Left lung (tissue), 14 donors: ENCODE measurements at places on chromosomes 11 and 22. TPM values are rescaled to one million over a fixed set of nuclear protein-coding genes. Genes with fewer than 3 reads are reported as not detected.

YDJC gene
- 9.0 TPM for polyA plus RNA-seq

SLC6A5 gene
- polyA plus RNA-seq: not detected

MRGPRX4 gene
- not detected for polyA plus RNA-seq

OR6A2 gene
- not detected for polyA plus RNA-seq

FLRT1 gene
- polyA plus RNA-seq: 3.7 TPM

OR51T1 gene
- polyA plus RNA-seq: not detected

NLRP6 gene
- not detected for polyA plus RNA-seq

OR8D4 gene
- 0.06 TPM for polyA plus RNA-seq

P4HA3 gene
- polyA plus RNA-seq: 2.1 TPM

ANO3 gene
- 0.31 TPM for polyA plus RNA-seq

OR8B4 gene
- polyA plus RNA-seq: not detected

ST14 gene
- 40.4 TPM for polyA plus RNA-seq

ALDH3B2 gene
- polyA plus RNA-seq: 0.93 TPM

ACRV1 gene
- polyA plus RNA-seq: 0.96 TPM

GRCh38 chr11:73854680-73855079, 22.0 kb downstream of the COA4 start:
- DNase-seq: no peak

- no peak for DNase-seq
Measured at GRCh38 chr11:12702999-12703453, 28.8 kb downstream of the TEAD1 start.

DNA sequence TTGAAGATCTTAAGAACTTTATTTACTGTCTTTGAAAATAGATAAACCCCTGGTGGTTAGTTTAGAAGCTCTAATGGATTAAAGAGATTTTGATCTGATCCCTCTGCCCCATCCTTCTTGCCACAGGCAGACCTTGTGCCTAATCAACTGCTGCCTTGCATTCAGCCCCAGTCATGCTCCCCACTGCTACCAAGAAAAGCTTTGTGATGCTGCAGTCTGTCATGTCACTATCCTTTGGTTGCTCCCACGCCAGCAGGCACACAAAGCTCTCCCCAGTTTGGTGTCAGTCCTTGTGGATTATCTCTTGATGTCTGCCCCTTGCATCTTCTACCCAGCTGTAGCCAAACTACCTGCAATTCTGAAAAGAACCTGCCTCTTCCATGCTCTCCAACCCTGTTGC, 112.2 kb downstream of the MTNR1B start:
- DNase-seq: no peak

DNA sequence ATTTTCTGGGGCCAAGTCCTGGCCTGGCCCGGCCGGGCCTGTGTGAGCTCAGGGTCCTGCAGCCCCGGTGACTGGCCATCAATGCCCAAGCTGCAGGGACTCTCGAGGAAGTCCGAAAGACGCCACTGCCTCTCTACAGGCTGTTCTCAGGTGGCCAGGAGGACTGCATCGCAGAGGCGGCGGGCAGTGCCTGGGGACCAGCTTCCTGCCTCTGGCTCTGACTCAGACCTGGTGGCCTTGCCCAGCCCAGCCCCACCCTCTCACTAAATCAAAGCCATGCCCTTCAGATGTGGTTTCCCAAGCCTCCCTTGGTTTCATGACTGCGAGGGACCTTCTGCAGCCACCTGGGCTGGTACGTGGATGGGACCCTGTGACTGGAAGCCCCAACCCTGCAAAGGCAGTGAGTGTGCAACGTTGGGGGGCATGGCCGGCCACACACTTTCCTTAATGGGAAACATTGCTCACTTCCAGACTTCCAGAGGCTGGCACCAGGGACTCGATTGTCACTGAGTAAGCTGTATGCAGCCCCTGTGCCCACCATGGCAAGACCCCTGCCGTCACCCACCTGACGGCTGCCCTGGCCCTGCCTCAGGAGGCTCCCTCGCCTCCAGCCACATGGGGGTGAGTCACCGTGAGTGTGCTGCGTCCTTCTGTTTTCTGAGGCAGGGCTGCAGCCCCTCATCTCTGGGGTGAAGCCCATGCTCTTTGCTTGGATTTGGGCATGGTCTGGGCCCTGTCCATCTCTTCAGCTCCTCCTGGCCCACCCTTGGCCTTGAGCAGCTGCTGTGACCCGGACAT, 6.0 kb upstream of the FGF3 start:
- no peak for DNase-seq

GRCh38 chr11:124844664-124845079, 20.6 kb upstream of the ROBO3 start:
- DNase-seq: no peak

GRCh38 chr22:37749831-37750595, 53.2 kb downstream of the TRIOBP start:
- no peak for DNase-seq

DNA sequence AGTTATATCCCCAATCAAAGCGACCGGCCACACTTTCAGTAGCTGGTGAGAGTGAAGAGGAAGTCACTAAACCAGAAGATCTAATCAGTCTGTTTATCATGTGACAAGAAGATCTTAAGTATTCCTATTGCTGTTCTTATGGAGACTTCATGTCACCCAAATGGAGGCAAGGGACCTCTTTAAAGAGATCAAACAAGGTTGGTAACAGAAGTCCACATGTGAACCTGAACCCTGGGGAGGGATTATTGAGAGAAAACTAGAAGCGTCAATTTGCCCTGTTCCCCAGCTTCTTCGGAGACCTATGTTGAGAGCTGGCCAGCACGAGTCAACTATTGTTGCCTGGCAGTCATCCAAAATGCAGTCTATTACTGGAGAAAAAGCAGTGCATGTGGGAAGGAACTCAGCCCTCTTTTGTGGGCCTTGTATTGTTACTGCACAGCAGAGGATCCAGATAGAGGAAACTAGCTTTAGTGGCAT, 76.9 kb upstream of the CTSC start:
- DNase-seq: peak; percentile 83

DNA sequence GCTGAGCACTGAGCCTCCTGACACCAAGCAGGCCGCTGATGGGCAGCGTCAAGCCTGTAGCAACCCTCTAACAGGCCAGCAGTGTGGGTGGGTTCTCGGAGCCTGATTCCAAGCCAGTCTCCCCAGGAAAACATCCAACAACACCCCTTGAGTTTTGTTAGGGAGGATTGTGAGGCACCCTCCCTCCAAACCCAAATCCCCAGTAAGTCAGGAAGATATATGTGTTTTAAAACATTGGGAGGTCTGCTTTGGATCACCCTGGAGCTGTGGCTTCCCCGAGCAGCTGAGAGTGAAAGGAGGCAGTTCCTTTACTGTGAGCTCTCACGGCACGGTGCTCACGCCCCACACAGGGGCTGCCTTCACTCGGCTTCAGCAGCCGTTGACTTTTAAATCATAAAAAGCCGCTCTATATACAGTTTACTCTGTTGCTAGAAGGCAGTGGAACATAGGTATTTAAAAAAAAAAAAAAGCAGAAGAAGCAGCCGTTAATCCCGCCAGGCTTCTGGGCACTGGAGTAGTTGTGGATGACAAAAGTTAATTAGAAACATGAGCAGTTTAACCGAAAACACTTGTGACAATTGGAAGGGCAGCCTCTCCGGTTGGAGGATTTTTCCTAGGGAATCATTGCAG, 218.6 kb downstream of the NAV2 start:
- no peak for DNase-seq

- no peak for DNase-seq
Measured at GRCh38 chr22:20968281-20968977, 1.4 kb downstream of the AIFM3 start.

DNA sequence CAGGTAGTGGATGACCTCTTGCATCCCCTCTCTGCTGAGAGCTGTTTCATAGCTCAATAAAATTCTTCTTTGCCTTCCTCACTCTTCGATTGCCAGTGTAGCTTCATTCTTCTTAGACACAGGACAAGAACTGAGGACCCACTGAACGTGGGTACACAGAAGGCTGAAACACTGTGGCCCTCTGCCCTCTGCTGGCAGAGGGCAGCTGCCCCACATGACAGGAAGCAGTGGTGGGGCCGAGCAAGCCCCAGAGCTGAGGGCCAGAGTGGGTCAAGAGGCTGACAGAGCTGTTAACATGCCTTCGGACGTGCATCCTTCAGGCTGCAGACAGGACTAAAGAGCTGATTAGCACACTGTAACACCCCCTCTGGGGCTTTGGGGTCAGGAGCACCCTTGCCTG, 15.6 kb downstream of the SMC1B start:
- no peak for DNase-seq

GRCh38 chr11:64085906-64086257, 50.2 kb downstream of the FLRT1 start:
- DNase-seq: no peak

GRCh38 chr11:96254087-96254486, 88.9 kb downstream of the MAML2 start:
- DNase-seq: no peak

GRCh38 chr22:26679003-26679629, 21.7 kb downstream of the MIAT start:
- peak; percentile 72 for DNase-seq

DNA sequence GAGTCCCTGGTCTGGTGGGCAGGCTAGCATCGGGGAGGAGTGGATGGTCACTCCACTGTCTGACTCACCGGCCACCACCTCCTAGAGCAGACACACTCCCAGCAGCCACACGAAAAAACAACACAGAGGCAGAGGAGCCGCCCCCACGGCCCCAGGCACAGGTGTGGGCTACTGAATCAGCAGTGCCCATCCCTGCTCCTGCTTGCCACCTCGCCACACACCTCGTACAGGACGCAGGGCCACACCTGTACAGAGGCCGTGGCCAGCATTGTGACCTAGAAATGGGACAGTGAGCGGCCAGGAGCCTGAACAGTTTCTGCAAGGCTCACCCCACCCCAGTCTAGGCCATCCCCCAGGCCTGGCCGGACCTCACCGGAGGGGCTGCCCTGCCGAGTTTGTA, 14.0 kb downstream of the TRIM29 start:
- DNase-seq: no peak

DNA sequence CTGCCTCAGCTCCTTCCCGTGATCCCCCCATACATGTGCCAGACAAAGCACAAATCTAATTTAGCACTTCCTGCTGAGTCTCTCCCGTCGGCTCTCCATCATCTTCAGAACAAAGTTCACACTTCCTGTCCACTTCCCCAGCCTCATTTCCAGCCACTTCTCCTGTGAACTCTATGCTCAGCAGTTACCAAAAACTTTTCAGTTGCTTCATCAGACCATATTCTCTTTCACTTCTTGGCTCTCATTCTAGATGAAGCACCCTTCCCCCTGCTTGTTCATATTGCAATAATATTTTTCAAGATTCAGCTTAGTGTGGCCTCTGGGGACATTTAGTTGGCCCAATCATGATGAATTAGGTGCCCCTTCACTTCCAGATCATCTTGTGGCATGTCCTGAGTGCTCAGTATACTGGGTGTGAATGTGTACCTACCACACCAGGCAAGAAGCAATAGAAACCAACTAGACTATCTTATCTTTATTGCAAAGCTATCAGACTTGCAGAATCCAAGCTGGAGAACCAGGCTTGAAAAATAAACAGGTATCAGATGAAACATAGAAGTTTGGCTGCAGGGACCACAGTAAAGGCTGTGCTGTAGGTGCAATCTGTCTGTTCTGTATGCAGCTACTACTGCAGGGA, 115.8 kb downstream of the NXPE2 start:
- DNase-seq: no peak

- DNase-seq: no peak
Measured at GRCh38 chr11:63480039-63480438, 10.9 kb downstream of the PLAAT5 start.

GRCh38 chr11:58775066-58775708, 43.4 kb upstream of the GLYAT start:
- DNase-seq: no peak

GRCh38 chr11:2860636-2861035, 24.9 kb downstream of the CDKN1C start:
- no peak for DNase-seq

DNA sequence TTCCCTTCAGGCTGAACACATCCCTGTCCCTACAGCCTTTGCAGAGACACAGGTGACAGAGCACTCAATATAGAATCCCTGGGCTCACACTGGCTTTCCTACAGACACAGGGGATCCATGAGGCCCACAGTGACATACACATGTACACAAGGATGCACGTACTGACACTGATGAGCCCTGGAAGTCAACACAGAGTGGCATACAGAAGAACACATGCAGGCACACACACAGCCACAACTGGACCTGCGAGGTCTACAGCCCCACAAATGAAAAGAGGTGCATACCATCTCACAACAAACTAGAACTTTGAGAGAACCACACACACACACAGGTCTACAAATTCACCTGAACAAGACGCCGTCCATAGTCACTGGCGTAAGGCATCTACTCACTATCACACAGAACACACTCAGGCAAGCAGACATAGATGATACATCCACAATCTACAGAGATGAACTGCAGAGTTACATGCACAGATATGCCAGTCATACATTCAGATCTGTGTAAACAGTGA, 3.5 kb upstream of the ZNF74 start:
- no peak for DNase-seq

- no peak for DNase-seq
Measured at GRCh38 chr11:134528453-134528852, 116.4 kb upstream of the B3GAT1 start.

DNA sequence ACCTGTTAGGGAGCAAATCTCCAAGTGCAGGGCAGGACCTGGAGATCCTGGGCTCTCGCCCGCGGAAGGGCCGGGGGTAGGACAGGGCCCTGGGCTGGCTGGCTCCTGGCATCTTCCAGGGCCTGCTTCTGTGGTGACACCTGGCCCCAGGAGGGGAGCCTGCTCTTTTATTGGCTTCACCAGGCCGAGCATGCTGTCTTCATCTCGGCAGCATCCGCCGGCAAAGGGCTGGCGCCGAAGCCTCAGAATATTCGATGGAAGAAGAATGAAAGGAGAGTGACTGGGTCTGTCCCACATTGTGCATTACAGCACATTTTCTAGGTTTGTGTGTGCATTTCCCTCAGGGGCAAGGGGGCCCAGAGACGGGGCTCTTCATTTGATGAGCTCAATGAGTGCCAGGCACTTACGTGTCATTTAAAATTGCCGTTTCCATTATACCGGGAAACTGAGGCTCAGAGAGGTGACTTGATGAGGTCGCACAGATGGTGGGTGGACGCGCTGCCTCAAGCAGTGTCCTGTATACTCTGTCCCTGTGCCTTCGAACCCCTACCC, 70.0 kb downstream of the RBX1 start:
- DNase-seq: no peak

- DNase-seq: no peak
Measured at GRCh38 chr11:35237860-35238715, 99.1 kb downstream of the CD44 start.

GRCh38 chr22:43185860-43186261, 1.1 kb downstream of the TTLL12 start:
- DNase-seq: no peak
